ENCODE measurements at places on chromosomes 5 and 9.
A peak's percentile ranks its signal among the peaks of the same experiment; 100 is the strongest.

DNA sequence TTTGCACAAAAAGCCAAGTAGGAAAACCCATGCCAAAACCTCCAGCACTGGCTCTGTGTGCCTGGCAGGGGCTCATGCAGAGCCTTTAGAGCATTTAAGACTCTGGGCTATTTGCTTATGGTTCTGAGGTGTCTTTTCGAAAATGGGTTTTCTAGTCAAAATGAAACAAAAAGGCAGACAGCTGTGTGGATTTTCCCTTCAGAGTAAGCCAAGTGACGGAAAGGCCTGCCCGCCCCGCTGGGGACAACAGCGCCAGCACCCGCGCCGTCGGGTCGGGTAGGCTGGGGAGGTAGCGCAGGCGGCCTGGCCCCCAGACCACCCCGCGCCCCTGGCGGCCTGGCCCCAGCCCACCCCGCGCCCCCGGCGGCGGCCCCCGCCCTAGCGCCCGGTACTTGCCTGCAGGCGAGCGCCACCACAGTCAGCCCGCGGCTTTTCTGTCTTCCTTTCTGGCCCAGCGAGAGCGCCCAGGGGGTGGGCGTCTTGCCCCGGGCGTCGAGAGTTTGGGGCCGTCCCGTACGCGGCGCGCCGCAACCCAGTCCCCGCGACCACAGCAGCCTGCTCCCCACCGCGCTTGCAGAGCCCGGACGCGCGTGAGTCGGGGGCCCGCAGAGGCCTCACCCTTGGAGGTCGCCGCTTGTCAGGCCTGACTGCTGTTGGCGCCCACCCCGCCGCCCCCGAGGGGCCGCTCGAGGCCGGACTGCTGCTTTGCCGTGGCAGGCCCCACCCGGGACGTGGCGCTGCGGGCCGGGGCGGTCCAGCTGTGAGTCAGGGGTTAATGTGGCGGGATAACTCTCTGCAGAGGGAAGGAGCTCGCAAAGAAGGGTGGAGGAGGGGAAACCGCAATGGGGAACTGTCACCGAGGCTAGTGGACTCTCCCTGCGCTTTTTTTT lies at the start of gene TICAM2:
Gene TICAM2, minus strand, starts transcription at position 779 of the 890 bp plus-strand sequence. CDS start 21,223 bp downstream, outside the sequence.
- peak; percentile 31 for DNase-seq

- peak; percentile 24 for DNase-seq
Measured at GRCh38 chr5:149636861-149637246, 55.6 kb downstream of the ARHGEF37 start.

GRCh38 chr5:140041492-140042392 lies 1.4 kb downstream of the NRG2 start:
- no peak for DNase-seq

DNA sequence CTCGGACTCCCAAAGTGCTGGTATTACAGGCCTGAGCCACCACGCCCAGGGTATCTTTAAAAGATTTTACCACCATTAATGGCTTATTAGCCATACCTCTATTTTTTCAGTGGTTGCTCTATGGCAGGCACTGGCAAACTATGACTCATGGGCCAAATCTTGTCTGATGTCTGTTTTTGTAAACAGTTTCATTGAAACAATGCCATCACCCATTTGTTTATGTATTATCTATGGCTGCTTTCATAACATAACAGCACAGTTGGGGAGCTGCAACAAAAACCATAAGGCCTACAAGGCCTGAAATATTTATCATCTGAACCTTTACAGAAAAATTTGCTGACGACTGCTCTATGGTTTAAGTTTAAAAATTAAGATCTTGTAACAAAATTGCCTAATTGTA lies 66.8 kb downstream of the SLC38A9 start:
- DNase-seq, result no peak

- DNase-seq, result no peak
Measured at GRCh38 chr9:120434532-120434931, 145.4 kb downstream of the CDK5RAP2 start.

GRCh38 chr9:92297611-92298010 lies 4.1 kb upstream of the IARS1 start:
- no peak for DNase-seq

GRCh38 chr5:33240558-33240957 lies 200.2 kb upstream of the TARS1 start:
- DNase-seq, result no peak

DNA sequence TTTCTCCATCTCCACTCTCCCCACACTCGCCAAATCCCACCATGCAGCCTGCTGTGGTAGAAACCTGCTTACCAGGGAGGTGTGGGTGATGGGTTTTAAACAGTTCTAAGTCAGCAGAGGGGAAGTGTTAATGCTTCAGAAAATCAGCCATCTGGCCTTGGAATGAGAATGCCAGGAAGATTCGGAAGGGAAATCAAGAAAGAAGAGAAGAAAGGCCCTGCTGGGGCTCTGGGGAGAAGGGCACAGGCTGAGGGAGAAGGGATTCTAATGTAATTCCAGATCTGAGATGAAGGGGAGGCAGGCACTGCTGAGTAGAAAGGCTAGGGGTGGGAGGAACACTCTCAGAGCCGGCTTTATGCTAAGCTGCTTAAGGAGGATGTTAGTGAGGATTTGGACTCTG lies 434.7 kb upstream of the DMAC1 start:
- no peak for DNase-seq

DNA sequence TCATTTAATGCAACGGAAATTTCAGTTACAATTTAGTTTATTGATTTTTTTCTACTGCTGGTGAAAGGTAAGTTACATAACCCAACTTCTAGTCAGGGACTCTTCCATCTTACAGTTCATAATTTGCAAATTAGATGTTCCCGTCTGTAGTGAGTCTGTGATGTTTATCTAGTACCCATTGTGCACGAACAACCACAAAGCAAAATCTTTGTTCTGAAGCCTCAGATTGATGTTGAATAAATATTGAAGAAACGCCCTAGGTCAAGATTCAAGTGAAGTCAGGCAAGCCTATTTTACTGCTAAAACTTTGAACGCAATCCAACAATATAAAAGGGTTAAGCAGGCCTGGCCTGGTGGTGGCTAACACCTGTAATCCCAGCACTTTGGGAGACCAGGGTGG lies 43.1 kb downstream of the BASP1 start:
- no peak for DNase-seq

DNA sequence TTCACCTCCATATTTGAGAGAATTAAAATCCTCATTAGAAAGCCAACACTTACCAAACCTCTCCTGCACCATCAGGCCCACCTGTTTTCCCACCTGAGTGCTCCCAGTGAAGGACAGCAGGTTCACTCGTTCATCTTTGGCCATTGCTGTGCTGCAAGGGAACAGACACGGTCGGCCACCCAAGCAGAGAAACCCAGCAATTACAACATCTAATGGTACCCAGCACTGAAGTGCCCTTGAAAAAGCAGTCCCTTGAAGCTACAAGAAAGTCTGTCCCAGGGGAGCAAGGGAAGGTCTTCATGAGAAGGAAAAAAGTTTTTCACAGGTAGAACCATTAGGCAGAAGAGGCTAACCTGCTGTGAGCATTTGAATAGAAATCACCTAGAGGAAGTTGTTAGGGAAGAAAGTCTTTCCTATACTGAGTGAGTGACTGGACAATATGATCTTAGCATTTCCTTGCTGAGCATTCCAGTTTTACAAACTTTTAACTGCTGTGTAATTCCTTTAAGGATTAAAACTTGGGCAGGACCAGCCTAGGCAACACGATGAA lies 26.7 kb downstream of the ALDH7A1 start:
- DNase-seq, result no peak

DNA sequence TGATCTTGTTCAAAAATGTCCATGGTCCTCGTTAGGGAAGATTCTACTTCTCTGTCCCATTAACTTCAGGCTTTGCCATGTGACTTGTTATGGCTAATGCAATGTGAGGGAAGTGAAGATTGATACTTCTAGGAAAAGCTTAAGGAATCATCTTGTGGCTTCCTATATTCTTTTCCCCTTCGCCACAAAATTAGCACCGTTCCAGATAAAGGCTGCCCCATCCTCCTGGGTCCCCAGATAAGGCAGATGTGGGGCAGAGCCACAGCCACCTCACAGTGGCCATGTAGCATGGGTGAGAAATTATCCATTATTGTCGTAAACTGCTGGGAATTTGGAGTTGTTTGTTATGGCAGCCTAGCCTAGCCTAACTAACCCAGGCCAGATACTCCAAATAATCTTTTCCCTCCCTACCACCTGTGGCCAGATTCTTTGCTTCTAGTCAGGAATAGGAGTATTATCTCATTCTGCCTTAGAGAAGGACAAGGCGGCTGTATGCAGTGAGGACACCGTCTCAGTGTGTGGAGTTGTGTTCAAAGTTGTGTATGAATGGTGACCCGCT lies 31.9 kb upstream of the BOD1 start:
- no peak for DNase-seq

DNA sequence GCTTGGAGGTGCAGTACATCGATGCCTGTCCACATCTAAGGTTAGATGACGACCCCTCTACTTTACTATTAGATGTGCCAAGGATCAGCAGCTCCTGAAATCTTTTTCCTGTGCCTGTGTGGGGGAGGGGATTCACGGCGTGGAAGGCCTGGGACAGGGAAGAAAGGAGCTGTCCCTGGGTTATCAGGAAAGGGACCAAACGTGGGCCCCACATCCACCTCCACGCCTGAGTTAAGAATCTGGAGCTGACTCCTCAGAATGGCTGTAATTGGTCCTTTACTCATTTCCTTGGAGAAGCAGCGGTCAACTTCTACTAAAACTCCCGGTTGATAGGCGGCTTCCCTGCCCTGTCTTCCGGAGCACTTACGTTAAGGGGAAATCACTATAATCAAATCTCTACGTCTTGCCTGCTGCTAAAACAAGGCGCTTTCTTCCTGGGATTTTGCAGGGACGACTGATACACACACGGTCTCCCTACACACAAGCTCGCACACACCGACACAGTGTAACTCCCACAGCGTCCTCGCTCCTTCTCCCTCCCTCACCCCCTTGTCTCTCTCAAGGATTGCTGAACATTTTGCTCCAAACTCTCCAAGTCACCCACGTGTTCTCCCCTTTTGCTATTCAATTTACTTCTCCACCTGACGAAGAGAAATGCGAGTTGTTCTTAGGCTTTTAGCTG lies 1.4 kb downstream of the PDE4D start:
- DNase-seq, result no peak

DNA sequence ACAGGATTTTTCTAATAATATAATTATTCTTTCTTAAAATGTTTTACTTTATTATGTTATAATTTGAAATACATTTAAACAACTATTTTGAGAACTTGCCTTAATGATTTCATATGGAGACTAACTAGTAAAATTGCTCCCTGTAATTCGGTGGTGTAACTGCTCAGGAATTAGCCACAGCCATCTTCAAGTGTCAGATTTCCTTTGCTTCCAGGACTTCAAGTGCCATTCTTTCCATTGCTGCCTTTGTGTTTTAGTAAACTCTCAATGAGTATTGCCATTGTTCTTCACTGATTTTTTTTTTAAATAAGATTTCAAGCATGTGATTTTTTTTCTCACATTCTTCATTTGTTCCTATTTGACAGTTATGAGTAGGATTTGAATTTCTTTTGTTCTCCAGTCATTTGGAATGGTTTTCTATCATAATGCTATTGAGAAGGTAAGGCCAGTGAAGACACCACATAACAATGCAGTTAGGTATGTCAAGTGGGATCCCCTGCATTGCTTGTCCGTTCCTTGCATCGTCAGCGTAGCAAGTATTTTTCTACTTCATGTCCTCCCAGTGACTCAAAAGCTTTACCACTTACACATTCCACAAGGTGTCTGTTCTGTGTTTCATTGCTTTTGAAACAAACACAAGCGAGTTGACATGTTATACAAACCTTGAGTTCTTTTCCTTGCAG lies 83.7 kb downstream of the LNPEP start:
- no peak for DNase-seq

- no peak for DNase-seq
Measured at GRCh38 chr9:137643921-137644320, 25.1 kb downstream of the EHMT1 start.

GRCh38 chr5:83947763-83948162 lies 227.1 kb upstream of the HAPLN1 start:
- no peak for DNase-seq

- no peak for DNase-seq
Measured at GRCh38 chr9:16499892-16500291, 370.6 kb downstream of the BNC2 start.

DNA sequence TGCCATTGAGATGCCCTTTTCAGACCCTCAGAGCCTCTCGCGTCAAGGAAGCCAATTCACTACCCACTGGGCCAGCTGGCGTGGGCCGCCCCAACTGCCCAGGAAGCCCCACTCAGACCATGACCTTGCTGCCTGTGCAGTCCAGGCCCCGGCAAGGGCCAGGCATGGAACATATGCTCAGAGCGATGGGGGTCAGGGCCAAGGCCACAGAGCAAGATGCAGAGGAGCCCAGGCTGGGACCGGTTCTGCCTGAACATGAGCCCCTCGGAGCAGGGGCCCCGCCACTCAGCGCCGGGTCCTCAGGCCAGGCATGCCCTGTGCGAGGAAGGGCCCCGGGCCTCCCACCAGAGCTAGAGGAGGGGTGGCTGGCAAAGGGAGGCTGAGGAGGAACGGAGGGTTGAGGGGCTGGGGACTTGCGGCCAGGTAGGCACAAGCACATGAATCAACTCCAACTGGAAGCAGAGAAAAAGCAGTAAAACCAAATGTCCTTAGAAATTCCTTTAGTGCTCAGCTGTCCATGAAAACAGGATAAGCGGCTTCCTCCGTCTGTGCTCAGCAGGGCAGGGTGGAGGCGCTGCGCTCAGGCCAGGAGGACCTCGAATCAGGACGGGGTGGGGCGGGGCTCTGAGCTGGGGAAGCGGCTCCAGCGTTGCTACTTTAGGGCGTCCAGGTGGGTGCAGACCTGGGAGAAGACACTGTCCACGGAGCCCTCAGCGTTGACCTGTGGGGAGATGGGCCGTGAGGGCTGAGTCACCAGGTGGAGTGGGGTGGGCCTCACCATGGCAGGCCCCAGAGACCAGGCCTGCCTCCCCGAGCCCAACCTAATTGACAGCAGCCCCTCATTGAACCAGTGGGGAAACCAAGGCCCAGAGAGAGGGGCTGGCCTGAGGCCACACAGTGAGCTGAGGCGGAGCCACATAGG lies 9.9 kb downstream of the AK1 start:
- DNase-seq, result no peak

DNA sequence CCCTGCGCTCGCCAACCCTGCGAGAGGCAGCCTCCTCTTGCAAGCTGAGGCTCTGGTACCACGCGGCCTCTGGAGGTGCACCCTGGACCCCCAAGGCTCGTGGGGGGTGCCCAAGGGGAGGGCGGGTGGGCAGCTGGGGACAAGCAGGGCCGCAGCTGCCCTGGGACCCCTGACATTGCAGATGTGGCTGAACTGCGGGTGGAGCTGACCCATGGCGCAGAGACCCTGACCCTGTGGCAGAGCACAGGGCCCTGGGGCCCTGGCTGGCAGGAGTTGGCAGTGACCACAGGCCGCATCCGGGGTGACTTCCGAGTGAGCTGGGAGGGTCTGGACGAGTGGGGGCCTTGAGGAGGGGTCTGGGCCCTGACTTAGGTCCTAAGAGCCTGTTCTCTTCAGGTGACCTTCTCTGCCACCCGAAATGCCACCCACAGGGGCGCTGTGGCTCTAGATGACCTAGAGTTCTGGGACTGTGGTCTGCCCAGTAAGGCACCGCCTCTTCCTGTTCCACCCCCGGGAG lies 1.5 kb downstream of the MAMDC4 start:
- DNase-seq, result no peak

DNA sequence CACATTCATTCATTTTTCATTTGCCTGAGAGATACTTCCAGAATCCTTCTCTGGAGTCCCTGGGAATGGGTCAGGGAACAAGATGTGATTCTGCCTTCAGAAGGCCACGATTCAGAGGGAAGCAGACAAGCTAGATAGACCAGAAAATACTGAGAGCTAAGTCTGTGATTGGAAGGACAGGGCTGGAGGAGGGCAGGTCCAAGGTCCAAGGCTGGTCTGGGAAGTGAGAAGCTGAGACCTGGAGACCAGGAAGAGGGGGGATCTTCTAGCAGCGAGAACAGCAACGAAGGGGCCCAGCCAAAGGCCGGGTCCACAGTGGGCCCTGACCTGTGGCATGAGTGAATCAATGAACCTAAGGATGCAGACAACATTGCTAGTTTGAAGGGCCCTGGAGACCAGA lies 4.1 kb upstream of the IER5L start:
- DNase-seq, result no peak
